IMR-90 (cell line): ENCODE measurements at places on chromosomes 6 and 20. TPM values are rescaled to one million over a fixed set of nuclear protein-coding genes. Genes with fewer than 3 reads are reported as not detected.

DNA sequence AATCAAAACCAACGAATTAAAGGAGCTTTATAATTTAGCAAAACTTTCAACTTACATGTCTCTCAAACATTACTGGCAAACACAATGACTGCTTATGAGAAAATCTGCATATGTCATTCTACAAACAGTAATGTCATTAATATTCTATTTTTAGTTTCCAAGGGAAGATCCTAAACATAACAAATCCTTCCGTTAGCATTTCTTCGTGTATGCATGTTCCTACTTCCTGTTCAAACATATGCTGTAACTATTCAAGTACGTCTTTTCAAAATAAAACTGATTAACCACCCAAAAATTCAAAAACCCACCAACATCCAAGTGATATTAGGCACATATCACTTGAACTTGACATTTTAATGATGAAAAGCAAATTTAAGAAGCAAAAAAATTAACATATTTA lies 131.3 kb downstream of the HACE1 start:
- peak; percentile 75 for DNase-seq

GRCh38 chr20:34055290-34055689 lies 56.8 kb downstream of the EIF2S2 start:
- DNase-seq, result no peak

COL12A1 gene
- total RNA-seq, result 452 and 502 TPM in 2 replicates

DNA sequence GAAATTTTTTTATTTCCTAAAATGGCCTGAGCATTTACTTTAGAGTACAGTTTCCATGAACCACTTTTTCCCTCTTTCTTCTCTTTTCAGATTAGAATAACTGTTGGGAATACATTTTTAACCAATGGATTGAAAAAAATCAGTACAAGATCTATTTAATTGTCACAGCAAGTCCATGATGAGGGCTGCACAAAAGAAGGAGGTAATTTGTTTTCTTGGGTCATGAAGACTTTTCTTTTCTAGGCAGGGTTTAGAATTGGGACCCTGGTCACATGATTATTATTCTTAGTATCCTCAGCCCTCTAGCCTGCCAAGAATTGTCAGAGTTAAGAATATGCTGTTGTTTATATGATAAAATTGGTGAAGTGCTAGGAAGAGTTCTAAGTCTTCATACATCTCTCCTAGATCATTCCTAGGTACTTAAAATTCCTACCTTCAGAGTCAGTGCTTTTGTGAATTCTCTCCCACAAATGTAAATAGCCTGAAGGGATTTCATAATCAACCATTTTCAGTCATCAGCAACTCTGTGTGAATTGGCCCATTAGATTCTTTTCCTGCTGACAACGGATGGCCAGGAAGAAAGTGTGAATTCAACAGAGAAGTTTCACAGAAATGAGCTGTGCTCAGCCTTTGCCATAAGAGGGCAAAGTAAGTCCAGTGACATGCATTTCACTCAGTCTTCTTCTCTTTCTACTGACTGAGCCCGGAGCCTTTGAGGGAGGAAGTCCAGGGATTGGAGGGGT lies 32.4 kb upstream of the TPBG start:
- peak; percentile 42 for DNase-seq

DNA sequence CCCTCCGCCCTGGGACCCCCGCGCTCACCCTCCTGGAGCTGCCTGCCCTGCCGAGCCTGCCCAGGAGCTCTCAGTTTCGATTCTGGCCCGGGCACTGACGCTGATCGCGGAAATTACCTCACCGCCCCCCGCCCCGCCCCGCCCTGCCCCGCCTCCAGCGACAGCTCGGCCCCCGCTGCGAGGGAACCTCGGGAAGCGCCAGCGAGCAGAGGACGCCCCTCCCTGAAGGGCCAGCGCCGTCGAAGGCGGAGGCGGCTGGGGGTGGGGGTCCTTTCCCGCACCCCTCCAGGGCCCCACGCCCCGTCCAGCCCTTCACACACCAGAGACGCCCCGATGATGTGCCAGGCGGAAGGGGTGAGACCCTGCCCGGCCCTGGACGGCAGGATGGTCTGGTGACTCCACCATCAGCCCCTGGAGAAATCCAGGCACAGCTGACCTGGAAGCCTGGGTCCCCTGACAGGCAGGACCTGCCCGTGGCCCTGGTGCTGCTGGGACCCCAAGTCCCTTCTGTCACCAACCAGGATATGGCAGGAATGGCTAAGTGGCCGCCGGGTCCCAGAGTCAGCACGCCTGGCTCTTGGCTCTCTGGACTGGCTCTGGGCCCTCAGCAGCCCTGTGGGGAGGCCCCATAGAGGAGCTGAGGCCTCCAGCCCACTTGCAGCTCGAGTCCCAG lies at the start of gene HELZ2:
TSS of gene HELZ2 (minus strand) at position 84 of the 673 bp plus-strand sequence. CDS start 1,854 bp downstream, outside the sequence.
- peak; percentile 44 for DNase-seq

DNA sequence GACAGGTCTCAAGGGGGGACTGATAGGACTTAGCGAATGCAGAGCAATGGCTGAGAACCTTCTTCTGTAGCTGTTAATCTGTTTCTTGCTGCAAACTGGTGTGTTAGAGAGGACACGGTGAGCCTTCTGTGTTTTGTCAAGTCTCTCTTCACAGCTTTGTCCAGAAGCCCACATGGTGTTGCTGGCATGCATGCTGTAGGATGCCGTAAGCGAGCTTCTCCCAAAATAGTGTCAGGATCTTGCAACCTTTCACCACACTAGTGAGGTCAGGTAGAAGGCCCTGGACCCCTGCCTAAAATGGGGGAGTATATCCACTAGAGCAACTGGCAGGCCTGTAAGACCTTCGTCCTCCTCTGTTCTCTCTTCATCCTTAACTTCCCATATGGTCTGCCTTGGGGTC lies 51.9 kb upstream of the GLP1R start:
- DNase-seq, result no peak

DNA sequence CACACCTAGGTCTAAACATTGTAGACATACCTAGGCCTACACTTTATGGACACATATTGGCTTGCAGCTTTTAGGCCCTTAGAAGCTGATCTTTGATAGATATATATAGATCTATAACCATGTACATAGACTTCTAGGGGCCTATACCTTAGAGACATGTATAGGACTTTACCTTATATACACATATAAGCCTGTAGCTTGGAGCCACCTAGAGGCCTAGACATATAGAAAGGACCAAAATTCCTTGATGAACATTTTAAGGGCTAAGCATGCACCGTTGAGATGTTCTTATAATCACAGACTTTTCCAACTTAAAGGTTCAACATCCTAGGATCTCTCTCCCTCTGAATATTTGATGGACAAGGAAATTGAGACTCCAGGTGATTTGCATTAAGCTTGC lies 371.7 kb upstream of the SASH1 start:
- peak; percentile 5 for DNase-seq

PTCHD4 gene
- total RNA-seq, result 0.72 and 1.1 TPM in 2 replicates

DNA sequence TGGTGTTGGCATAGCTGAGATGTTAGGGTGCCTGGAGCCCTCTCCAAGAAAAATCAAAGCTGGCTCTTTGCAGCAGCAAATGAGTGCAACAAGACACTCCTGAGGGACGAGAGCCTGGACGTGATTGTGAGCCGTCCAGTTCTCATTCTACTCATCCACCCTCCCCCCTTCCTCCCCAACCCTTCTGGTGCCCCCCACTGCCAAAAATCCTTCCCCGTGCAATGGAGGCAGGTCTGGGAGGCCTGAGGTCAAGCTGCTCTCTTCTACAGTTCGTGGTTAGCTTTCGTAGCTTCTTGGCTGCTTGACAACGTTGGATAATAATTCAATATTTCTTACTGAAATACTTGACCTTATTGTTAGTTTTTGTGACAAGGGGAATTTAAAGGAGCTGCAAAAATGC lies 185.3 kb upstream of the SUPT3H start:
- no peak for DNase-seq

OR2B6 gene
- total RNA-seq, result not detected in 2 replicates

DNA sequence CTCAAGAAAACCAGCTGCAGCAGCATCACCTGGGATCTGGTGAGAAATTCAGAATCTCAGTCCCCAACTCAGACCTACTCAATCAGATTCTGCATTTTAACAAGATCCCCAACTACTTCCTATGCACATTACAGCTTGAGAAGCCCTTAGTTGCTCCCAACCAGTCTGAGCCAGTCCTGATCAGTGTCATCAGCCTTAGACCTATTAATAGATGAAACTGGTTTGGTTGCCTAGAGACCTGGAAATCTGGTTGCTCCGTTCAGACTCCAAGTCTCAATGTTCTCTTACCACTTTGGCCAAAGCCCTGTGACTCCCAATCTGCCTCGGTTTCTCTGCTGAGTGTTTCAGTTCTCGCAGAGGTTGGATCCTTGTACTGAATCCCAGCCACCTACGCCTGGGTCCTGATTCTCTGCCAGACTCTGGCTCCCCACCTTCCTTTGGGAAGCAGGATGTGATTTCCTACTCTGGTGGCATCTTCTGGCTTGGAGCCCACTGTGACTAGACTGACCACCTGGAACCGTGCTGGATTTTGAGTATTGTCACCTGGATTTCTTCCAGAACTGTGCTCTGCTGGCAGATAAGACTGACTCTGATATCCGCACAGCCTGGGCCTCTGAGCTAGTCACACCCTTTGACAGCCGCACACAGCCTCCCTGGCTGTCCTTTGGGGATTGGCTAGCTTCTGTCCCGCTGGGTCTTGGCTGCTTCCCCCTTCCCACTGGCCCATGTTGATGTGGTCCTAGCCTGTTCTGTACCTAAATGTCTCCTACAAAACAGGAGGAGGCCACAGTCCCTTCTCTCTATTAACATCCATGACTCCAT lies 20.3 kb upstream of the ATXN1 start:
- DNase-seq, result no peak

- no peak for DNase-seq
These were observed 45.6 kb upstream of the CHRNA4 start for GRCh38 chr20:63406617-63407245.

- no peak for DNase-seq
These were observed 461.3 kb downstream of the KIF16B start for GRCh38 chr20:16111852-16112412.

DNA sequence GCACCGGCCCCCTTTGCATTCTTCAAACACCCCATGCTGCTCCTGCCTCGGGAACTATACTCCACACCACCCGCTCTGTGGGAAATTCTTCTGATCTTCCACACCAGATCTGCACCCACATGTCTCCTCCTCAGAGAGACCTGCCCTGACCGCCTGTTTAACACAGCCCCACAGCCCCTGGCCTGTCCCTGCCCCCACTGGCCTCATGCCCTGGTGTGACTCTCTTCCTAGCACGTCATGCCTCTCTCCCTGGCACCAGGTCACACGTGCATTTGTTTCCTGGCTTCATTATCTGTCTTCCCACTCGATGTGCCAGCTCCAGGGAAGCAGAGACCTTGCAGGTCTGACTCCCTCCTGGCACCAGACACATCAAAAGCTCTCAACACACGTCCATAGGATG lies 79.6 kb downstream of the ANKRD60 start:
- no peak for DNase-seq

FAM209A gene
- 0.18 TPM in 1 of 2 replicates, not detected in the other for total RNA-seq

GRCh38 chr6:14546036-14546435 lies 428.5 kb downstream of the CD83 start:
- DNase-seq, result no peak

DNA sequence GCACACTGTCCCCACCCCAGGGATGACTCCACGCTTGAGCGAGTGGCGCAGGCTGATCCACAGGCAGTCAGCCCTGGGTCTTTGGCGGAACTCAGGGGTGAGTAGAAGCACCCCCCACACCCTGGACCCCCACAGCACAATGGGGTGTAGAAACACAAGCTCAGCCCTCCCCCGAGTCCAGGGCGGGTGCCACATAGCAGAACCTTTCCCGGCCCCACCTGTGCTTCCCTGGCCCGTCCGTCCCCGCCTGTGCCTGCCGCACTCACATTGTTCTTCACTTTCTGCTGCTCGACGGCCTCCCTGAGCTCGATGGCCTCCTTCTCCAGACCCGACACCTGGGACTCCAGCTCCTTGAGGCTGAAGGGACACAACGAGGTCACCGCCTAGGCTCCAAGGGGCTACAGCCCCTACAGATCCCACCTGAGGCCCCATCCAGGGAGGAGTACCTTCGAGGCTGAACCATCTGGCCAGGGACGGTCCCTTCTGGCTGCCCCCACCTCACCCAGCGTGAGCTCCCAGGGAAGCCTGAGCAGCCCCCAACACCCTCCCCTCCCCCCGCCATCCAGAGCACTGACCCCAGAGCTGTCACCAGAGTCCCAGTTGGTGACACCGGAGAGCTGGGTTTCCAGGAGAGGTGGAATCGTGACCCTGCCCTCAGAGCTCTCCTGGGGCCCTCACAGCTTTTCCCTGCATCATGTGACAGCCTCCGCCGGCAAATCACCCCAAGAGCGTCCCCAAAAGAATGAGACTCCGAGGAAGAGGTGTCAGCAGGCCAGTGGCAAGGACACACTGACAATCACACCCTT lies 55.6 kb downstream of the DSTN start:
- DNase-seq, result no peak

AIF1 gene
- total RNA-seq, result not detected in 2 replicates

DNA sequence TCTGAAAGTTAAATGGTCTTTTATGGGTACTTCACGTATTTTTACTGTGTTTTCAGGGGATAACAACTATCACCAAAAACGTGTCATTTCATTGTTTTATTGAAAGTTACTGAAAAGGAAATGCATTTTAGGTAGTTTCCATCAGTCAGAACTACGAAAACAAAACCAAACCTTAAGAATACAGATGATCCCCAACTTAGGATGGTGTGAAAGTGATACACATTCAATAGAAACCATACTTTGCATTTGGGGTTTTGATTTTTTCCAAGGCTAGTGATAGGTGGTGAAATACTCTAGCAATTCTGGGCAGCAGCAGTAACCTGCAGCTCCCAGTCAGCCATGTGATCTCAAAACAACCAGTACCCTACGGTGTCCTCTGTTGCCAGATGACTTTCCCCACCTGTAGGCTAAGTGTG lies 25.9 kb upstream of the EFHC1 start:
- no peak for DNase-seq

MYCT1 gene
- total RNA-seq, result 0.90 and 1.1 TPM in 2 replicates

GRCh38 chr6:132690678-132691077 lies 23.2 kb downstream of the VNN1 start:
- no peak for DNase-seq

MUCL3 gene
- total RNA-seq, result not detected in 2 replicates

GRCh38 chr6:132400883-132401617 lies at the start of gene MOXD1:
Gene MOXD1, minus strand, starts transcription at chr6:132401475. Its CDS starts 49 bp downstream, at chr6:132401426.
- peak; percentile 37 for DNase-seq

RAET1L gene
- not detected in 2 replicates for total RNA-seq

DNA sequence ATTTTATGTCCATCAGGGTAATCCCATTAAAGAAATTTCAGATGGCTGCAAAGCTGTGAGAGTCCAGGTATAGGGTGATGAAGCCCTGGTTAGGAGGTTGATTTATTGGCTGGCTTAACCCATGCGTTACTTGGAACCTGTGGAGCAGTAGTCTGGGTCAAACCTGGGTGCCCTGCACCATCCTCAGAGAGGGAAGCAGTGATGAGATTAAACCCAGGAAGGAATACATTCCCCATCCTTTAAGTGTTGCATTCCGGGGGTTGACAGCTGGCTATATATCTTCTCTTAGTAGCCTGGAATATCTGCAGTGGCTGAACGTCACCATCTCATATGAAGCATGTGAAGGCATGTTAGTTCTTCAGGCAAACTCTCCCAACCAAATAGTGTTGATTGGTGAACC lies 44.9 kb upstream of the JAG1 start:
- no peak for DNase-seq

- DNase-seq, result no peak
These were observed 41.0 kb downstream of the NINL start for GRCh38 chr20:25544311-25544710.
